ENCODE measurements at places on chromosomes 11 and 22.

DNA sequence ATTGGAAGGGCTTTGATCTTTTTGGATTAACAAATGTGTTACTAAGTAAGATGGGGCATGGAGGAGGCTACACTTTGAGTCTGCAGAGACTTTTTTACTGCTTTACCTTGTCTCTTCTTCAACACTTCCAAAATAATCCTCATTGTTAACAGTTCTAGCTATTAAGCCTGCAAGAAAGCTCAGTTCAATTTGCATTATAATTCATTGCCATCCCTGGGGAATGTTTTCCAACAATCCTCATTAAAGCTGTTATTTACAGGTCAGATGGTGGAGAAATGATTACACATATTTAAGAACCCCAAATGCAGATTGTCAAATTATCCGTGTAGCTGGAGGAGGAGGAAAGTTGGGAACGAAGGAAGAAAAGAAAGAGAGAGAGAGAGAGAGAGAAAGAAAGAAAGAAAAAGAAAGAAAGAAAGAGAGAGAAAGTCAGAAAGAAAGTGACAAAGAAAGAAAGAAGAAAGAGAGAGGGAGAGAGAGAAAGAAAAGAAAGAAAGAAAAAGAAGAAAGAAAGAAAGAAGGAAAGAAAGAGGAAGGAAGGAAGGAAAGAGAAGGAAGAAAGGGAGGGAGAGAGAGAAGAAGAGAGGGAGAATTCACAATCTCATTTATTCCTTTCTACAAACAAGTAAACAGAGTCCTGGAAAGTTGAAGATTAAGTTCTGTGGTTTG lies 443.9 kb downstream of the INSC start:
- no peak for DNase-seq

GRCh38 chr22:48389916-48390315 lies 1437.8 kb downstream of the BRD1 start:
- DNase-seq, result no peak

GRCh38 chr11:46393759-46394158 lies 2.2 kb upstream of the CHRM4 start:
- DNase-seq, result no peak

GRCh38 chr11:10443152-10443551 lies 11.9 kb upstream of the AMPD3 start:
- DNase-seq, result no peak

DNA sequence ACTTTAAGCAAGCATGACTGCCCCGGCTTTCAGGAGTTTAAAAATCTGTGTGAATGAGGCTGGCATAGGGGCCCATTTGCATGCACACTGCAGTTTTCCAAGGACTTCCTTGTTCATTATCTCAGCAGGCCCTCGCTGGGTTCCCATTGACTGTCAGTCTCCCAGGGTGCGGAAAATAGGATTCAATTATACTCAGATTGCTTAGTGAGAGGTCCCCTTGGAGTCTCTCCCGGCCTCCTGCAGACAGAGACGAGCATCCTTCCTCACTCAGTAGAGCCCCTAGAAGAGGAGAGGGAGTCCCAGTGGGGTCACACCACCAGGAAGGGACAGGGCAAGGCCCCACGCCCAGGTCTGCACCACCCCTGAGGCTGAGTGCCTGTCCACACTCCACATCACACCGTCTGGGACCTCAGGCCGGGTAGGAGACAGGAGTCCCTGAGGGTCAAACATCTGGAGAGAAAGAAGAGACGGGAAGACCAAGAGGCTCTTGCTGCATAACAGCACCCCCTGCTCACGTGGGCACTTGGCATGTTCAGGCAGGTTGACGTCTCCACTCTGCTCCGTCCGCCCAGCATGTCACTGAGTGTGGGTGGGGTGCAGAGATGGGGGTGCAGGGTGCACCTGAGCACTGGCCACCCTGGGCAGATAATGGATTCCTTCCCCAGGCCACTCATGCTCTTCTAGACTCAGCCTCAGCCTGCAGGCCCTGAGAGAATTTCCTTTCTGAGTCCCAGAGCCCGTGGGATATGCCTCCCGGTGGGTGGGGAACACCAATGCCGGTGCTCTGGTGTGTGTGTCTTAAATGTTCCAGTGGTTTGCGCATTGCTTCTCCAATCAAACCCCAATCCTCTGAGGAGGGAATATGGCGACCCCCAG lies 58.8 kb downstream of the MCM5 start:
- no peak for DNase-seq

DNA sequence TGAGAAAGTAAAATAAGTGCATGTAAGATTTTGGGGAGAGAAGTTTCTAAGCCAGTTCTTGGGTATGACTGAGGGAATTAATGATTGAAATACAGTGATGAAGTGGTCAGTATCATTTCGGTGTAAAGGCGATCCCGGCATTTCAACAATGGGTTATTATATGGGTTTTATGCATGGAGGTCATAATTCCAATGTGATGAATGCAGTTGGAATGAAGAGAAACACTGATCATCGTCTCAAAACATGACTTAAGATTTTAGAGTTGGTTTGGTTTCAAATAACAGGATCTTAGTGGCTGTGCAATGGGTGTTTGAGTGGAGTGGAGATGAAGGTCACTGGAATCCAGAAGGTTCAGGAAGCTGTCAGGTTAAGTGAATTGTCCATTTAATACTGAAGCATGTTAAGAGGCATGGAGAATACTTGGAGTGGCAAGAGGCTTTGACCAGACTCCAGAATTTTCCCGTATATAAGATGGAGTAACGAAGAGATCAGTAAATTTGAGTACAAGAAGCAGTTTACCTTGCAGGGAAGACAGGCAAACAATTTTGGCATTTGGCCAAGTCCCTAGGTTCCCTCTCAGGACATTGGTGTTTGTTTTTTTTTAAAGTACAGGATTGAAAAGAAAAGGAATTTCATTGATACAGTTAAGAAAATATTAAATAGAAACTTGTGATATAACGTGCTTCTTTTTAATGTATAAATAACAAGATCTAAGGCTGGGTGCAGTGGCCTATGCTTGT lies 96.4 kb upstream of the BIRC3 start:
- DNase-seq, result no peak

All from activated effector memory CD4-positive, alpha-beta T cell treated with Interleukin-2 at 50 U/mL for 16 hours (primary cell).